Heart left ventricle (tissue), 16 donors: ENCODE measurements at places on chromosomes 7 and 10. TPM values are rescaled to one million over a fixed set of nuclear protein-coding genes. Genes with fewer than 3 reads are reported as not detected.

- peak; percentile 14 for DNase-seq
These were observed 3.6 kb downstream of the ELFN1 start for GRCh38 chr7:1673581-1674118.

- peak; percentile 48 for DNase-seq
These were observed 66.6 kb downstream of the CUBN start for GRCh38 chr10:17062955-17063484.

DNA sequence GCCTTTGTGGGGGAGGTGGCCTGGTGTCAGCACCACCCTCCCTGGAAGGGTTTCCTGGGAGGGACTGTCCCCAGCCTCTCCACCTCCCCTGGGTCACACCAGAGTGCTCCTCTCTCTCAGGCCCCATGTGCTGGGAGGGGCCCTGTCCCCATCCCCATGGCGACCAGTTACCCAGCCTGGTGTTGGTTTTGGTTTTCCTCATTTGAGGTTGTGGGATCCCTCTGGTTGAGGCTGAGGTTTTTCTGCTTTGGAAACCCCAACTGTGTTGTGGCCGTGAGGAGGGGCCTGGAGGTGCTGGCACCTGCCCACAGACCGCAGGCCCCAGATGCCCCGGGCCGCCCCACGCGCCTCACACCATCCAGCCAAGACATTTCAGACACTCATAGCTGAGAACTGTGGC, 106.3 kb downstream of the GRK5 start:
- DNase-seq = peak; percentile 55

GRCh38 chr10:76022366-76022765, 590.9 kb downstream of the LRMDA start:
- no peak for DNase-seq

Gene EGR2
- total RNA-seq = 7.7 TPM
